HCT116 (cell line): ENCODE measurements at places on chromosomes 1 and 21. TPM values are rescaled to one million over a fixed set of nuclear protein-coding genes. Genes with fewer than 3 reads are reported as not detected.
A peak's percentile ranks its signal among the peaks of the same experiment; 100 is the strongest.

The MCOLN3 gene
- total RNA-seq = 10.7 TPM

The AKR7A3 gene
- total RNA-seq = 1.7 TPM

GRCh38 chr1:157994704-157995582 lies 1.5 kb downstream of the KIRREL1 start:
- peaks cover 10% of the 10 kb centered on the region; the same call in 1 of the 2 replicates for H3K4me1 ChIP-seq
- no peak for DNase-seq
- H3K27me3 ChIP-seq = no peaks in the 10 kb centered on the region
- H3K36me3 ChIP-seq = no peaks in the 10 kb centered on the region

DNA sequence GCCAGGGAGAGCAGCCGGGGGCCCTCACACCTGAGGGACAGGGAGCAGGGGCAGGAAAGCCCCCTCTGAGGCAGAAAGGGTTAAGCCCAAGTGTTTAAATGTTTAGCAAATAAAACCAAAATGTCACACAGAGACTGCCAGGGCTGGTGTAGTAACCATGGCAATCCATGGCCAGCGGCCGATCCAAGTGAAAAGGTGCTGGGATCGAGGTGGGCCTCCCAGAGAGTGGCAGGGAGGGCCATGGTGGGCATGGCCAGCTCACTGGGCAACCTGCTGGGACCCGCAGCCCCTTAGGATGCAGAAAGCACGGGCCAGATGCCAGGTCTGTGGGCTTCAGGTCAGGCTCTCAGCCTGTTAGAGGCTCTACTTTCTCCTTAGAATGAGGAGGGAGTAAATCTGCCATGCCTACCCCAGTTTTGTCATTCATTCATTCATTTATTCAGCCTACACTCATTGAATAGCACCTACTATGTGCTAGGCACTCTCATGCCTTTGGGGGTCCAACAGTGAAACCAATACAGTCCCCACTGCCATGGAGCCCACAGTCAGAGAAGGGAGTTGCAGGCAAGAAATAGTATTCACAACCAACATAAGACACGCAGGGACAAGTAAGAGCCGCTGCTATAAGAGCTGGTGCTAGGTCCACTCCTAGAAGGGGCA lies 56.1 kb downstream of the KCNN3 start:
- H3K27ac ChIP-seq = no peak overlapping the region
- H3K36me3 ChIP-seq = no peaks in the 10 kb centered on the region
- no peaks in the 10 kb centered on the region for H3K27me3 ChIP-seq
- DNase-seq = no peak

GRCh38 chr1:174982971-174983689 lies 16.6 kb upstream of the CACYBP start:
- no peaks in the 10 kb centered on the region for H3K4me1 ChIP-seq
- no peak overlapping the region for H3K27ac ChIP-seq
- peak; percentile 36 for DNase-seq

GRCh38 chr1:70486676-70487458 lies 75.8 kb downstream of the CTH start:
- no peaks in the 10 kb centered on the region for H3K4me1 ChIP-seq
- no peaks in the 10 kb centered on the region for H3K27me3 ChIP-seq
- DNase-seq = no peak
- H3K4me3 ChIP-seq = no peak overlapping the region

DNA sequence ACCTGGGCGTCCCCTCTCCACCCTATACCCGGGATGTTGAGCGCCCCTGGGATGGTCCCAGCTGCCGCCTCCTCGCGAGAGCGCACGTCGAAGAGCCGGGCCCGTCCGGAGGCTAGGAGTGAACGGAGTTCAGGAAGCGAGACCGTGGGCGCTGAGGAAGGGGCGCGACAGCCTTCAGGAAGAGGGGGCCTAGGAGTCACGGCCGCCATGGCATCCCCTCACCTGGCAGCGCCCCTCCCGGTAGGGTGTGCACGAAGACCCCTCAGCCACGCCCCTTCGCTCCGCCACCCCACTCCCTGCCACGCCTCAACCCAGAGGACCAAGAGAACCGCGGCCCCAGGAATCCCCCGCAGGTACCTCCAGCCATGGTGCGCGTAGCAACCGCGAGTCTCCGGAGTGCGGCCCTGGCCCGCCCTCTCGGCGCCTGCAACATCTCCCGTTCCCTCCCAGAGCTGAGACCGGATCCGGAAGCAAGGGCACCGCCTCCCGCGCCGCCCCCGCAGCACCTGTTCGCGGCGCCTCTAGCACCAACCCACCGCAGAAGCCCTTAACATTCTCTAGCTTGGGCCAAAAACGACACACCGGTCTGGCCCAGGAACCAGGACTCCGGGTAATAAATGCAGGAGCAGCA lies at the start of gene TSTD1:
Gene TSTD1, minus strand, starts transcription at position 442 of the 631 bp plus-strand sequence. Its CDS starts 75 bp downstream, at position 367.
- H3K27me3 ChIP-seq = no peaks in the 10 kb centered on the region
- H3K4me3 ChIP-seq = peak within 1 kb of the TSS; percentile 88
- peaks cover 10% of the 10 kb centered on the region for H3K36me3 ChIP-seq
- no peak for DNase-seq
- H3K4me1 ChIP-seq = peaks cover 14% of the 10 kb centered on the region

DNA sequence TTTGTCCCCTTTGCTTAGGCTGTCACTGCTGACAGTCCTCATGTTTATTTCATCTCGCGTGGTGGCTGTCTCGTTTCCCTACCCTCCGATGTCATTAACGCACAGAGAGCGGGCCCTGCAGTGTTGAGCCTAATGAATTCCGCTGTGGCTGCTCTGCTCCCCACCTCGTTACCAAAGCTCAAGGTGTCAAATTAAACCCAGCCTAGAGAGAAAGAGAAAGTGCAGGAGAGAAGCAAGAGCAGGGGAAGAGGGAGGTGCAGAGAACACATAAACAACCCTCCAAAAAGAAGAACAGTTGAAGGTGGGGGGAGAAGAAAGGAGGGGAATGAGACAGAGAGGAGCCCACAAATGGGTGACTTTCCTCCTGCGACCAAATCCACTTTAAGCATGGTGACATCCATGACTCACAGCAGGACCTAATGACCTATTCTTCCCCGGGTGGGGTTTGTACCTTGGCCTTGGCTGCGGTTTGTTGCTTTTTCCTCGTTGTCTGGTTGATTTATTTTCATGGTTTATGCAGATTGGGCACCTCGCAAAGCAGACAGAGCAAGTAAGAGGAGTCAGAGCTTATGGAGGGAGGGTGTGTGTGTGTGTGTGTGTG lies 92.5 kb downstream of the PBX1 start:
- no peak overlapping the region for H3K4me3 ChIP-seq
- DNase-seq = peak; percentile 19
- no peaks in the 10 kb centered on the region for H3K36me3 ChIP-seq
- H3K27ac ChIP-seq = peak overlapping the region; percentile 22
- H3K27me3 ChIP-seq = no peaks in the 10 kb centered on the region

GRCh38 chr1:65423884-65424572 lies 3.6 kb downstream of the LEPR start:
- H3K27ac ChIP-seq = peak overlapping the region; percentile 40; the same call in 1 of the 2 replicates
- H3K4me3 ChIP-seq = peak overlapping the region; percentile 24
- no peaks in the 10 kb centered on the region for H3K36me3 ChIP-seq
- H3K4me1 ChIP-seq = peaks cover 60% of the 10 kb centered on the region

DNA sequence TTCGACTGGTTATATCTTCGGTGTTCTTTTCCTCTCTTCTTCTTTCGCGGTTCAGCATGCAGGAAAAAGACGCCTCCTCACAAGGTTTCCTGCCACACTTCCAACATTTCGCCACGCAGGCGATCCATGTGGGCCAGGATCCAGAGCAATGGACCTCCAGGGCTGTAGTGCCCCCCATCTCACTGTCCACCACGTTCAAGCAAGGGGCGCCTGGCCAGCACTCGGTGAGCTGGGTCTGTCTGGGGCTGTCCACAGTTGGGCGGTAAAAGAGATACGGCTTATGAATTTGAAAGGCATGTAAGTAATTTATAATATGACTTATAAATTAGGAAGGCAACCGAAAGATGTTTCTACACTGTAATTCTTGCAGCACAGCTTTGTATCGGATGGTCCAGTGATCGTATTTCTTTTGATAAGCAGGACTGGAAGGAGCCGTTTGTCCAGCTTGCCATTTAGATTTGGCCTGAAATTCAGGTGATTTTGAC lies 334 bp downstream of the CTH start:
- H3K36me3 ChIP-seq = peaks cover 2% of the 10 kb centered on the region; the same call in 1 of the 2 replicates
- no peaks in the 10 kb centered on the region for H3K27me3 ChIP-seq

The GPR25 gene
- total RNA-seq = not detected

DNA sequence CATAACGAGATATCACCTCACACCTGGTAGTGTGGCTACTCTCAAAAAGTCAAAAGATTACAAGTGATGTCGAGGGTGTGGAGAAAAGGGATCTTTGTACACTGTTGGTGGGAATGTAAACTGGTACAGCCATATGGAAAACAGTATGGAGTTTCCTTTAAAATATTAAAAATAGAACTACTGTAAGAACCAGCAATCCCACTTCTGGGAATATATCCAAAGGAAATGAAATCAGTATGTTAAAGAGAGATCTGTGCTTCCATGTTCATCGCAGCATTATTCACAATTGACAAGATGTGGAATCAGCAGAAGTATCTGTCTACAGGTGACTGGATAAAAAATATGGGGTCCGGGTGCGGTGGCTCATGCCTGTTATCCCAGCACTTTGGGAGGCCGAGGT lies 7.6 kb upstream of the PIK3C2B start:
- no peaks in the 10 kb centered on the region for H3K27me3 ChIP-seq
- no peak overlapping the region for H3K27ac ChIP-seq
- H3K4me1 ChIP-seq = peaks cover 7% of the 10 kb centered on the region; the same call in 1 of the 2 replicates
- H3K4me3 ChIP-seq = no peak overlapping the region
- H3K36me3 ChIP-seq = no peaks in the 10 kb centered on the region
- DNase-seq = no peak

DNA sequence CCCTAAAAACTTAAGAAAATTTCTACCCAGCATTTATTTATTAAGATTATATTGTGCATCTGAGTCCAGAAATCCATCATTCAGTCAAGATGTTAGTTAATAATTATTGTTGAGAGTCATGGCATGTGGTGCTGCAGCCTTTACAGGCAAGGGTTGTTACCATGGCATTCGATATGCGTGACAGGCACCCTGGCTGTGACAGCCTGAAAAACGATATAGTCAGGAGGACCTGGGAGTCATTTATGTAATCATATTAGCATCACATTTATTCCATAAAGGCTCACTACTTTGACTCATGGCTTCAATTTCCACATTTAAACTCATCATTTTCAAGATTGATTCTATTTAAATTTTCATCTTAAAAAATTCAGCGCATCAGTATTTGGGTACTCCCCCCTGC lies 68.0 kb downstream of the CACHD1 start:
- H3K36me3 ChIP-seq = no peaks in the 10 kb centered on the region
- no peaks in the 10 kb centered on the region for H3K4me1 ChIP-seq
- no peak overlapping the region for H3K27ac ChIP-seq
- DNase-seq = no peak

The KRTAP21-2 gene
- not detected for total RNA-seq

- H3K4me3 ChIP-seq = no peak overlapping the region
- no peaks in the 10 kb centered on the region for H3K4me1 ChIP-seq
- no peaks in the 10 kb centered on the region for H3K27me3 ChIP-seq
- no peak for DNase-seq
Observed at GRCh38 chr1:119093721-119094120, 46.7 kb downstream of the WARS2 start.

The IVL gene
- not detected for total RNA-seq

The HMCN1 gene
- 0.59 TPM for total RNA-seq

GRCh38 chr1:41333146-41333784 lies 28.0 kb upstream of the FOXO6 start:
- no peaks in the 10 kb centered on the region for H3K36me3 ChIP-seq
- H3K4me3 ChIP-seq = no peak overlapping the region
- peaks cover 20% of the 10 kb centered on the region for H3K4me1 ChIP-seq
- no peak for DNase-seq
- H3K27me3 ChIP-seq = no peaks in the 10 kb centered on the region

The CBR3 gene
- 1.7 TPM for total RNA-seq

The ADAM30 gene
- not detected for total RNA-seq

The TMEM52 gene
- 27.5 TPM for total RNA-seq

DNA sequence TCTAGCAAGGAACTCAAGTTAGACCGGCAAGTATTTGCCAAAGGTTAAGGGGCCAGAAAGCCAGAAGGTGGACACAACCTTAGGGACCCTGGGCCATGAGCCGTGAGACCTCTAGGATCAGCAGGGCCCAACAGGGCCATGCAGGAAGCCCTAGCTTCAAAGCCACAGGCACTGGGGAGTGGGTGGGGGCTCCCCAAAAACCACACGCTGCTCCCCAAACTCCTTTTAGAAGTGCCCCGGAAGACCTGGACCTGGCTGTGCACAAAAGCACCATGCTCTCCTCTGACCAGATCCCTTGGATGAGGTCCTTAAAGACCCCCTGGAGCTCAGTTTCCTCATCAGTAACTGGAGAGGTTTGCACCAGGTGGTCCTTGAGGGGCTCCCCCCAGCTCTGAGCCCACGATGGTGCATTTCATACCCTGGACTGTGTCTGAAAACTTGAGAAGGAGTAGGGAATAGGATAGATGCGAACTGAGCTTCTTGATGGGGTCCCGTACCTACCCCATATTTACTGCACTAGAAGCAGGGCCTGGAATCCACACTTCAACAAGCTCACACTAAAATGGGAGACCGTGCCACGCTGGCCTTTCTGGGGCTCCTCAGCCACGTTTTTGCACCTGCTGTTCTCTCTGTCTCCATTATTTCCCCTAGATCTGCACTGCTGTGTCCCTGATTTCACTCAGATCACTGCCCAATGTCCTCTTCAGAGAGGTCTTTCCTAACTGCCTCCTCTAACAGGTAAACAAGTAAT lies 40.6 kb upstream of the LBR start:
- no peaks in the 10 kb centered on the region for H3K36me3 ChIP-seq
- H3K27ac ChIP-seq = no peak overlapping the region
- H3K27me3 ChIP-seq = no peaks in the 10 kb centered on the region
- no peak for DNase-seq
- H3K4me1 ChIP-seq = peaks cover 4% of the 10 kb centered on the region; the same call in 1 of the 2 replicates

GRCh38 chr1:225607355-225607754 lies 45.6 kb downstream of the ENAH start:
- H3K36me3 ChIP-seq = no peaks in the 10 kb centered on the region
- H3K27me3 ChIP-seq = no peaks in the 10 kb centered on the region
- no peak overlapping the region for H3K27ac ChIP-seq
- H3K4me3 ChIP-seq = no peak overlapping the region
- no peak for DNase-seq

- H3K27me3 ChIP-seq = no peaks in the 10 kb centered on the region
- no peak overlapping the region for H3K4me3 ChIP-seq
- no peak overlapping the region for H3K27ac ChIP-seq
- no peaks in the 10 kb centered on the region for H3K4me1 ChIP-seq
- H3K36me3 ChIP-seq = no peaks in the 10 kb centered on the region
Observed at GRCh38 chr1:106705971-106706370, 350.5 kb upstream of the PRMT6 start.

The S100A7 gene
- total RNA-seq = not detected

The ANGPTL1 gene
- 0.34 TPM for total RNA-seq
